ENCODE measurements at places on chromosomes 5 and 9.
A peak's percentile ranks its signal among the peaks of the same experiment; 100 is the strongest.

GRCh38 chr5:123035360-123035917, 1.1 kb downstream of the PPIC start:
- DNase-seq: no peak

DNA sequence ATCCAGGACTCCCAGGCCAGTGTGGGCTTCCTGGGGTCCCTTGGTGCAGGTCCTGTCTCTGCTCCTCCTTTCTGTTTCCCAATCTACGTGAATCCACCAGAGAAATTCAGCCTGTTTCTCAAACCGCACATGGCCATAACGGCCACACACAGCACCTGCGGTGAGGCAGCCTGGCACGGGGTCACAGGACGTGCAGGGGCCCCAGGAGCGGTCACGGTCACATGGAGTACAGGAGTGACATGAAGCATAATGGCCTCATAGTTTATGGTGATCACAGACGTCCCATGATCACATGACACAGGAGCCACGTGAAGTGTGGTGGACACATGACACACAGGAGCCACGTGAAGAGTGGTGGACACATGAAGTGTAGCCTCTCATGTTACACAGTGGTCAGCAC, 248.5 kb upstream of the IRX4 start:
- no peak for DNase-seq

DNA sequence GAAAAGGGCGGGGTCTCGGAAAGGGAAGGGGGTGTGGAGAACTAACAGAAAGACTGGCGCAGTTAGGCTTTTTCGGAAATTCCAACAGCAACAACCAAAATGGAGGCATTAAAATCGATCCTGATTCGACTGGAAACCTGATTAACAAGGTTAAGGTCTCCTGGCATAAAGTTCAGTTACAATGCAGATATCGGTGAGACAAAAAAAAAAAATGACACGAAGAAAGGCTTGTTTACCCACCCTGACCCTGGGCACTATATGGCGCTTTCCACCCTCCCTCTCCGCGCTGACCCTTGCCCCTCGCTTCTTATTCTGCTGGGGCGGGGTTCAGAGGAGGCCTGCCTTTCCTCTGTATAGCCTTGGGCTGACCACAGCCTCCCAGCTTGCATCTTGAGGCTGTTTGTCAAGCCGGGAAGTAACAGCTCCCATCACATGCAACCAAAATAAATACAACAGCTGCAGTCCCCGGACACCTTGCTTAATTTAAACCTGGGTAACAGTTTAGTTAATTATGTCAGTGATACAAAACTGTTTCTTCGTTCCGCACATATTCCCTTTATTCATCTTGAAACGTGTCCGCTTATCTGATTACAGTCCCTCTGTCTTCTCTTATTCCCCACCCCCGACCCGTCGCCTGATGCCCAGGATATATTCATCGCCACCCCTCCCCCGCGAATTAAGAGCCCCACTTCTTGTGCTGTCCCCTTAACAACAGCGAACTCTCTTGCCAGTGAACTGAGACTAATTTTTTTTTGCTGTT, 795 bp upstream of the PJA2 start:
- DNase-seq: peak; percentile 69

DNA sequence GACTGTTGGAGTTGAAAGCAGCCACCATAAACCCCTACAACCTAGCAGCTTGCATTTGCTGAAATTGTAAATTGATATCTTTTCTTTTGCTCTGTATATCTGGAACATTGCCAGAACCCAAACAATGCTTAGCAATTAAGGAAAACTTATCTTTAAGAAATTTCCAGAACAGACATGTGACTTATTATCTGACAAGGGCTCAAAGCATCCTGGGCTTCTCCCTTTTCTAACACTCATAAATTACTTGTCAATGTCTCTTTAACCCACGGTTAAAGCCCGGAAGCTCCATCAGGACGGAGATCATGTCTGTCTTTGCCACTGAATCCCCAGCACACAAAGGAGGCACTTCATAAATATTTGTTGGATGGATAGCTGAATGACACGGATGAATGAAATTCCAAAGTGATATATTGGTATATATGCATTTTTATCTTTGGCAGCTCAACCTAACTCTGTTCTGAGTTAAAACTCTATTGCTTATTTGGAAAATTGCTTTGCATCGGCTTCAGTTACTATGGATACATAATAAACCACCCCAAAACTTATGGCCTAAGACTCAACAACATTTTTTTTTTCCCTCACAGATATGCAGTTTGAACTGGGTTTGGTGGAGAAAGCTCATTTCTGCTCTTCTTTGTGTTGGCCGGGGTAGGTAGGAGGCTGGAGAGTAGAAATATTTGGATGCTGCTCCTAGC, 103.1 kb upstream of the CLINT1 start:
- no peak for DNase-seq

DNA sequence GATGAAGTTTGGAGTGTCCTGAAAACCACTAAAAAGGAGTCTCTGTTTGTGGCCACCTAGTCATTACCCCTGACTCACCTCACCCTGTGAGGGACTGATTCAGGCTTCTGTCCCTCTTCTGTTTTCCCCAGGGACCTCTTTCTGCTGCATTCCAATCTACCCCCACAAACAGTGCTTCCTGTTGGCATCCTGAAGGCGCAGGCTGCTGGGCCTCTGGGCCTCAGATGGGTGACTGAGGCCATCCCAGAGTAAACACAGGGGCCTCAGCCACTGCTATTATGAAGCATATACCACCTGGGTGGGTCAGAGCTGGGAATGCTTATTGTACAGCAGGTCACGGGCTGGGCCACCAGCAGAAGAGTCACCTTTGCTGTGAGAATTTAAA, 20.0 kb downstream of the MORN5 start:
- no peak for DNase-seq

DNA sequence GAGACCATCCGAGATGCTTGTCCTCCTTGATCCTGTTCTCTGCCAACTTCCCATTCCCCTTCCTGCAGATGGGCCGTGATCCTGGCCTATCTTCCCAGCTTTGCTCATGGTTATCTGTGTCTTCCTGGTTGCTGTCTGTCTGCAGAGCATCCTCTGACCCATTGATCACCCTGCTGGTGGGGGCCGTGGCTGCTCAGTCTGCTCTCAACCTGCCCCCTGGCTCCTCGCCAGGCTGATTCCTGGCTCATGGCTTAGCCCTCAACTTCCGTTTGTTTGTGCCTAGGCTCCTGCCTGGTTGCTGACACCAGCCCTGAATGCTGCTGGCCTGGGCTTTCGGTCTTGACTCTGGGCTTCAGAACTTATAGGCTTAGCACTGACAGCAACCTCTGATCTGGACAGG, 67.1 kb upstream of the SMIM15 start:
- no peak for DNase-seq

DNA sequence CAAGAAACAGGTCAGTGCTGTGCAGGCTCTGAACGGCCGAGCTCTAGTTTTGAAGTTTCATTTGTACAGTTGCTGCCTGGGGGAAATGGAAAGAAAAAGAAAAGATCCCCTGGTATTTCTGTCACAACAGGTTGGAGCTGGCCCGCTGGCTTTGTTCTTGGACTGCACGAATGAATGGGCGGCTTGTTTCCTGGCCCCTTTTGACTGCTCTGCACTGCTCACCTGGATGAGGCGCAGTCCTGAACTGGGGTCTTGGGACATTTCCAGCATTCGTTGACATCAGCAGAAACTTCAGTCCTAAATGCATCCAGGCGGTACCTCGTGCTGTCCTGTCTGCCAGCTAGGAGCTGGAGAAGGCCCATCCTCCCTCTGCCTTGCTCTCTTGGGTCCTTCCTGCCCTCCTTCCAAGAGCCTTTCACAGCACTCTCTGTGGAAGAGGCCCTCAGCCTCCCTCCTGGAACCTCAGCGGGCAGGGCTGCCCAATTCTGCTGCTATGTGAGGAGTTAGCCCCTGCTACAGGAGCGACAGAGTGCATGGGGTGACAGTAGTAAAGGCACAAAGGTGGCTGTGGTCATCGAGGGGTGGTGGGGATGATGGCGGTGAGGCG, 189.2 kb downstream of the FSTL4 start:
- no peak for DNase-seq

GRCh38 chr5:81151546-81151945, 81.6 kb upstream of the CKMT2 start:
- DNase-seq: no peak

All from anterior cingulate cortex (tissue), 58 donors.